ENCODE measurements at places on chromosomes 3 and 15.

GRCh38 chr3:72973786-72974185, 22.8 kb upstream of the PPP4R2 start:
- no peak for DNase-seq

- DNase-seq = no peak
These were observed 9.6 kb downstream of the TFRC start for GRCh38 chr3:196072313-196072712.

DNA sequence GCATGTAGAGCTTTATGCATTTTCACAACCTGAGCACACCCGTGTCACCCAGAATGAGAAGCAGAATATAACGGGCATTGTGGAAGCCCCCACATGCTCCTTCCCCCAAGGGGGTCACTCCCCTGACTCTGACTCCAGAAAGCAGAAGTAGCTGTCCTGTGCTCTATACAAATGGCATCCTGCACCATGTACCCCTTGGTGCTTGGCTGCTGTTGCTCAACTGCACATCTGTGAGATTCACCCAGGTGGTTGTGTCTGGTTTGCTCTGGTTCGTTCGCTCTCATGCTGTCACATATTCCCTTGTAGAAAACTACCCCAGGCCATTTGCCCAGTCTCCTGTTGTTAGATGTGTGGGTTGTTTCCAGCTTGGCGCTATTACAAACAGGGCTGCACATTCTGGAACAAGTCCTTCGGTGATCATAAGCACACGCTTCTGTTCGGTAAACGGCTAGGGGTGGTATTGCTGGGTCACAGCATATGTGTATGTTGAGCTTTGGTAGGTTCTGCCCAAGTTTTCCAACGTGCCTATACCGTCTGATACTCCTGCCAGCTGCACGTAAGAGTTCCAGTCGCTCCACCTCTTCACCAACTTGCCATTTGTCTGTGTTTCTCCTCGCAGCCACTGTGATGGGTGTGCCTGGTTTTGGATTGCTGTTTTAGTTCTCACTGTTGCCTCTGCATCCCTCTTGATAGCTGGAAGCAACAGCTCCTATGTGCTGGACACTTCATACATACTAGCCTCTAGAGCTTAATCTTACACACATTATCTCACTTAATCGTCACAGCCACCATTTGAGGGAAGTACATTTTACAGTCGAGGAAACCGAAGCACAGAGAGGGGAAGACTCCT, 65.4 kb upstream of the SLC6A6 start:
- no peak for DNase-seq

DNA sequence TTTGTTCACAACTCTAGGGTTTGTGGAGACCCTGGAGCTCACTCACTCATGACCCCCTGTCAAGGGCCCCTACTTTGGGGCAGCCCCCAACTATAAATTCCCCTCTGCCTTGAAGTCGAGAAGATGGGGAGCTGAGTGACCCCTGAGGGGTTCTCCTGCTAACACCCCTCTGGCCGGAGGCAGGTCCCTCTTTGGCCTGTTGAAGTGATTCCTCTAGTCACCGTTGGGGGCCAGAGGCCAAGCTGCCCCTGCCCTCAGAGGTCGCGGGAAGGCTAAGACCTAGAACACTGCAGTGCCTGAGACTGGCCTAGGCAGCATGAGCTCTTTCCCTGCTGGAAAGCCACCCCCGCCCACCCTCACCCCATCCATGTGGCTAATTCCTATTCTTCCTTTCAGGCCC, 15.4 kb upstream of the SKOR1 start:
- no peak for DNase-seq

GRCh38 chr15:65996901-65997300, 127.6 kb downstream of the RAB11A start:
- DNase-seq = no peak

- DNase-seq = no peak
These were observed 170.0 kb downstream of the FOXP1 start for GRCh38 chr3:71413572-71413971.

DNA sequence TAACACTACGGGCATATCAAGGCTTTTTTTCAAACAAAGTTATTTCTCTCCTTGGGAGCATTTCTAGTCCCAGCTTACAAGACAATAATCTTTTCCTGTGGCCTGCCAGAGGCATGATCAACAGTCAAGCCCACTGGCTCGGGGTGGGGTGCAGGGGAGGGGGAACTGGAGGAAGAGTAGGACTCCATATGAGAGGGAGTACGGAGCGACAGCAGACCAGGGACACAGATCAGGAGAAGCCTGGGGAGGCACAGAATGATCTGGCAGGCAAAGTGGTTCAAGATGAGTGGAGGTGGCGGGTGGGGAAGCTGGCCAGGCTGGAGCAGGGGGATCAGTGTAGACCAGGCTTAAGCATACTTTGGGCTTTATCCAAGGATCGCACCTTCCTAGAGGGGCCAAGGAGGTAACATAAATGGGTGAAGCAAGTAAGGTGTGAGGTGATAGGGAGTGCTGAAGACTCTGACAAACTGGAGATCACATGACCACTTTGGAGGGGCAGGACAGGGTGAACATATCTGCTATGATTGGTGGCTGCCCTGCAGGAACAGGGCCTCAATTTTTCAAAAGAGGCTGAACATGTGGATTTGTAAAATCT, 37.4 kb downstream of the KLF15 start:
- DNase-seq = no peak

DNA sequence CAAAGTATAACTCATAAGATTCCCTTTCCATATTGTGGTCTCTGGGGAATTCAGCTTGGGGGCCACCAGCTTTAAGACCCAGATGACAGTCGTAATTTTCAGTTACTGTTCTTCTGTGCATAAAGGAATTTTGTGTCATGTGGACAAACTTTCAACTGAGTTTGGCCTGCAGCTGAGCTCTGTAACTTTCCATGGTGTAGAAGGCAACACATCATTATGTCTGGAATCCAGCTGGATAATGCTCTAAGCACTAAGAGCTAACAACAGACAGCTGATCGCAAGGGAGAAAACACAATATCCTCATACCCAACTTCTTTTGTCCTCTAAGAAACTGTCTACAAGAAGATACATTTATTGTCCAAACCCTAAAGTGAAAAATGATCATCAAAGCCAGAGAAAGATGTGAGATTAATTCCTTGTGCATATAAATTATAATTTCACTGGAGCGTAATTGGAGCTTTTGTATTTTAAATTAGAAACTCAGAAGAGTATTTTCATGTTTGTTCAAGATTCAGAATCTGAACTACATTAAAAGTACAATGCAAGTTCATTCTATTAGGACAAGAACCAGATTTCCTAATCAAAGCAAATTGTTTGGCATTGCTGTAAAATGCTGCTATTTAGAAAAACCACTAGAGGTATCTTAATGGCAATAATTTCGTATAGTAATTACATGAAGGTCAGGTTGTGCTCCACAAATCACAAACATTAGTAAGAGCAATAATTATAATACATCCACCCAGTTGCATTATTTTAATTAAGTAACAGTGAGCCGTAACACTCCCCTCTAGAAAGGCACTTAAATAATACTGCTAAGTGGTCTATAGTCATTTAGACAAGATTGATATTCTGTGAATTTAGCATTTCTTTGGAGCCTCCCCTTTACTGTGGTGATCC, 218.8 kb downstream of the ATP8B4 start:
- DNase-seq = no peak

GRCh38 chr3:185583925-185584324, 2.2 kb upstream of the SENP2 start:
- DNase-seq = no peak

DNA sequence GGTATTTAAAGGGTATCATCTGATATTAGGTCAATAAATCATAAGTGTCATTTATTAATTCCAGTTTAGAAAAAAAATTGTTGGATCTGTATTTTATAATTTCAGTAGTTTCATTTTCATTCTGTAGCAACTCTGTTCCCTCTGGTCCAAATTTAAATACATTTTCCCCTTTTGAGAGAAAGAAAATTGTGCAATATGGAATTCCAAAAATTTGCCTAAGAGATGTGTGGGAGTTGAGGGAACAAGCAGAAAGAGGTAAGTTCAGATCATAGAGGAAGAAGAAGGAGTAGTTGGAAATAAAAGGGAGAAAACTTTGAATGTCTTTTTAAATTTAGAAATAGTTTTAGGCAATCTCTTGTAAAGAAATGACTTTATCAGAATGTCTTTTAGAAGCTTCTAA, 48.9 kb upstream of the MME start:
- DNase-seq = no peak

DNA sequence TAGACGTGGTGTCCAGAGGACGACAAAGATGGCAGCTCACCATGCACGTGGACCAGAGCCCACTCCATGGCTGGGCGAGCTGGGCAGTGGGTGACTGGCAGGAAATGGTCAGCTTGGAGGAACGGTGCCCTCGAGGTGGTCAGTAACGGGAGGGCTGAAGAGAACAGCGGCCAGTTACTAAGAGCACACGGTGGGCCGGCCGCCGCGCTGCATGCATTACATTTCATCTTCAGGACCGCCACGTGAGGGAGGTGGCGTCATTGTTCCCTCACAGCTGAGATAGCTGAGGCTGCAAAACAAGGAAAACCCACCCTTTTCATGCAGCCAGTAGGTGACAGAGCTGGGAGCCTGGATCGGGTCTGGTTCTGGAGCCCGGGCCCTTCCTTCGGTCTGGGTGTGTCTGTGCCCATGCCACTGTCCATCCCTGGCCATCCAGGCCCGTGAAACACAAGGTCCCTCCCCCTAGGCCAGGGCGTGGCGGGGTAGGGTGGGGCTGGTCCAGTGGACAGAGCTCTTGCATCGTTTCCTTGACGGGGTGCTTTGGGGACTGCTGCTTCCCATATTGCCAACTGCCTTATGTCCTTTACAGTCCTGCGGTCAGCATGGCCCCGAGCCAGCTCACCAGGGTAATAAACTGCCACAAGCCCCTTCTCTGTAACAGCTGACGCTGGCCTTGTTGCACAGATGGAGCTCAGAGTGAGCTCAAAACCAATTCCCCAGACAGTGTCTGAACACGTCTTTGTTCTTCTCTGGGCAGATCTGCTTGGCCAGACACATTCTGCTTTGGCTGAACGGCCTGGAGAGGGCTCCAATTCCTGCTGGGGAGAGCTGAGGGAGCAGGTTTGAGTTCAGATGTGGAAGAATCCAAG, 51.8 kb downstream of the RGMA start:
- DNase-seq = no peak

GRCh38 chr3:11991751-11992150, 12.4 kb upstream of the SYN2 start:
- DNase-seq = no peak

DNA sequence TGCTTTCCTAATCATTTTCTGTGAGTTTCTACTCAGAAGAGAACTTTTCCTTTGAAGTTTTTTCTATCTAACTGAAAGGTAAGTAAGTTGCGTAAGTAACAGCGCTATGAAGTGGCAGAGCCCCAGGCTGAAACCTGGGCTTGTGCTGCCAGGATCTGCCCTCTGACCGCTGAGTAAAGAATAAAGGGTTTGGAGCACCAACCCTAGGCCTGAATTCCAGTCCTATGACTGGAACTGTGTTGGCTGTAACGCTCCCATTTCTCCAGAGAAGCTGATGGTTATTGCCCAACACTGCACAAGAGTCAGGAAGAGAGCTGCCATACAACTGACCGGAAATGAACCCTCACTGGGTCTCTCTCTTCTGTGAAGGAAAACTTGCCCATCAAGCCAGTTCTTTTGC, 87.0 kb downstream of the FOXB1 start:
- DNase-seq = no peak

- no peak for DNase-seq
These were observed 375.3 kb downstream of the TBC1D5 start for GRCh38 chr3:17367171-17367570.

DNA sequence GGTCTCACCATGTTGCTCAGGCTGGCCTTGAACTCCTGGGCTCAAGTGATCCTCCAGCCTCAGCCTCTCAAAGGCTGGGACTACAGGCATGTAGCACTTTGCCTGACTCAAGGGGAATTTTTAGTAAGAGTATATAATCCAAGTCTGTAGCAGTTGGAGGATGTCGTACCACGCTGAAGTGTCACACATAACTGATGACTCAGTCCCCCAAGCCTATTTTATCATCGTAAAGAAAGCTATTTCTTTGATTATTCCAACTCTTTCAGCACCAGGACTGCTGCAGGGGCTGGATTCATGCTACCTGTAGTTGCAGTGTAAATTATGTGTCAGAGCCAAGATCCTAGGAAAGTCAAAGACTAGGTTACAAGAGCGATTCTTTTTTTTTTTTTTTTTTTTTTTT, 1.4 kb upstream of the PRKCI start:
- DNase-seq = no peak

- no peak for DNase-seq
These were observed 132.1 kb downstream of the DOCK3 start for GRCh38 chr3:50806806-50807205.

DNA sequence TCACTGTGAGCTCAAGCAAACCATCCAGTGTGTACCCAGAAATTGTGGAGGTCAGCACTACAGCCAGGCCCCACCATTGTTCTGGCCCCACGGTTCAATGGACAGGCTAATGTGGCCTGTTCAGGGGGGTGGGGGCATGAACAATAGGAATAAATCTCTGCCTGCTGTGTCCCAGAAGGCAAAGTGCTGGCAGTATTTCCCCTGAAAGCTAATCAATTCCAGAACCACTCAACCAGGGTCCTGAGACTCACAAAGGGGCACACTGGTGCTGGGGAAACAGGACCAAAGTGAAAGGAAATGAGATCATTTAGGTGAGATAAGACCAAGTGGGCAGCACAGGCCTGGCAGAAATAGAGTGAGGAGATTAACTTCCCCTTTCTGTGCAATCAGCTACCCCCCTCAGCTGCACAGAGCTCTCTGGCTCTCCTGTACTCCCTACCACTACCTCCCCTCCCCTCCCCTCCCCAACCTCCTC, 11.5 kb downstream of the CRYGS start:
- no peak for DNase-seq

DNA sequence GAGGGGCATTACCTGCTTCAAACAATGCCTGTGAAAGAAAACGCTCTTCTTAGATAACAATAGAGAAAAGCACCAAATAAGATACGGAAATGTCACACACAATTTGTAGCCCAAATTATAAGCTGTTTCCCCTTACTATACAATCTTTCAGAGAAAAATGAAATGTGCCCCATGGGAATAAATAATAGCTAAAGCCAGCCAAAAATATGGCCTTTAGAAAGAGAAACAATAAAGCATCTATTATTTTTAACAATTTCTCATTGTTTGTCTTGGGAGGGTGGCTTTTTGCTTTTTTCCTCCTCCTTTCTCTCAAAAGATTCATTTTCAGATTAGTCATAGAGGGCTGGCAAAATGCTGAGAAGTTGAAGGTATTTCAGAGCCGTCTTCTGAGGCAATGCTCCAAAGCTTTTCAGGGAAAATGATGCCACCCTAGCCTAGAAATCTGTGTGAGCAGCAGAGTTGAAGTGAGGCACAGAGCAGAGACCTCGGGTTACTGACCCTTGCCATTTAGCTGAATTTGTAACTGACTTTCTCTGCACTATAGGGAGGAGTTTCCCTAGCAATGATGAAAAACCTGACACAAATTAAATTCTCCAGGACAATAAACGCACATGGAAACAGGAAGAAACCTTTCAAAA, 86.3 kb upstream of the PRICKLE2 start:
- no peak for DNase-seq

- DNase-seq = no peak
These were observed 16.7 kb downstream of the IDH2 start for GRCh38 chr15:90085565-90085964.

All from stimulated activated CD4-positive, alpha-beta T cell treated with anti-CD3 and anti-CD28 coated beads, Interleukin-15, amount 100 ng/mL, for 48 hours (primary cell).